ENCODE measurements at places on chromosomes 7 and 10.
A peak's percentile ranks its signal among the peaks of the same experiment; 100 is the strongest.

- peak; percentile 23 for DNase-seq
Measured at GRCh38 chr10:129993621-129994020, 29.5 kb upstream of the EBF3 start.

DNA sequence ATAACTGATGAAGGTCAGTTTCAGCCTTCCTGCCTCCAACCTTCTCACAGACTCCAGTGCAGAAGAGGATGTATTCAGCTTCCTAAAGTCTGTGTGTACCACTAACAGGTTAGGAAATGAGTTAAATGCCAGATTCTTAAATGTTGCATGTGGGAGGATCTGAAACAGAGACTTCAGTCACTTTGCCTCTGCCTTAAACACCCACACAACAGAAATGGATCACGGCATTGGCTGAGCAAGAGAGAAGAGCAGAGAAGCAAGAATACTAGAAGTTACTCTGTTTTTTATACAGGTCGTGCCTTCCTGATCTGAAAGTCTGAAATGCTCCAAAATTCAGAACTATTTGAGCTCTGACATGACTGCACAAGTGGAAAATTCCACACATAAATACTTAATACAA is 98.9 kb upstream of the ARHGAP21 start:
- DNase-seq, result no peak

DNA sequence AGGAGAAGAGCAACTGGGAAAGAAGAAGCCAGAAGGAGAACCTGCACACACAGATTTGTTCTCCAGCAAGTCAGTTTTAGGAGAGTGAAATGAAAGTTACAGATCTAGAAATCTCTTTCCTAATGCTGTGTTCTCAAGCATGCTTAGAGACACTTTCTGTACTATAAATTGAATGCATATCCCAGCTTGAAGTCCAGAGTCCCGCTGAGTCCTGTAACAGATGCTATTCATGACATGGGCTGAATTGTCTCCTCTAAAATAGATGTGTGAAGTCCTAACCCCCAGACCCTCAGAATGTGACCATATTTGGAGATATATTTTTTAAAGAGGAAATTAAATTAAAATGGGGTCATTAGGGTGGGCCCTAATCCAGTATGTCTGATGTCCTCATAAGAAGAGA is 46.9 kb upstream of the GJD4 start:
- DNase-seq, result no peak

DNA sequence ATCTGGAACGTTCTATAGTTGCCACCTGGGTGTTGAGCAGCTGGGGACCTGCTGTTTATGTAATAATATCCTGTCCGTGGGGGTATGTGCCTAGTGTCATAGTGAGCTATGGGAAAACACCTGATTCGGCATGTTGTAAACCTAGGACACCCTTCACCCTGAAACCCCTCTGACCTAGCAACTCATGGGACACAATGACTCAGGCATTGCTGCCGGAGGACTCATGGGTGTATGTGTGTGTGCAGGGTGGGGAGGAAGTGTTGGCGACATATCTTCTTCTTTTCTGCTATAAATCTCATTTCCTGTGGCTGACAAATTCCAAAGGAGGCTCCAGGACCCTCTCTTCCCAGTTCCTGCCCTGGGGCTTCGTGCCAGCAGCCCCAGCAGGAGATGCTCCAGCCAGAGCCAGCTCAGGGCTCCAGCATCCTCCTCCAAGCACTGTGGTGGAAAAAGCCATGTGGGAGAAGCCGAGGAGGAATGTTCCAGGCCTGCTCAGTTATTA is 77.0 kb upstream of the PODXL start:
- DNase-seq, result peak; percentile 97

DNA sequence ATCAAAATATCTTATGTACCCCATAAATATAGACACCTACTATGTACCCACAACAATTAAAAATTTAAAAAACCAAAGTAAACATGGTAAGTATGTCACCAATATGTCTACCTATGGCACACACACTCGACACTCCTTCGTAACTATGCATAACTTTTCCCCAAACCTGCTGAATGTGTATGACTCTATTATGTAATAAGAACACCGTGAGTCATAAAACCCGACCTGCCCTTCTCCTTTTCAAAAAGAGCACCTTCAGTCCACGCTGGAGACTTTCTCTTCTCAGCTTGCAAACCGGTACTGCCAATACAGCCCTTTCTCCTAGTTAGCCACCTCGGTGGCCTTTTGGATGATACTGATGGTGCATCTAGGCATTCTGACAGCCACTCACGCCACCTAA is 186.3 kb downstream of the PRPF18 start:
- no peak for DNase-seq

DNA sequence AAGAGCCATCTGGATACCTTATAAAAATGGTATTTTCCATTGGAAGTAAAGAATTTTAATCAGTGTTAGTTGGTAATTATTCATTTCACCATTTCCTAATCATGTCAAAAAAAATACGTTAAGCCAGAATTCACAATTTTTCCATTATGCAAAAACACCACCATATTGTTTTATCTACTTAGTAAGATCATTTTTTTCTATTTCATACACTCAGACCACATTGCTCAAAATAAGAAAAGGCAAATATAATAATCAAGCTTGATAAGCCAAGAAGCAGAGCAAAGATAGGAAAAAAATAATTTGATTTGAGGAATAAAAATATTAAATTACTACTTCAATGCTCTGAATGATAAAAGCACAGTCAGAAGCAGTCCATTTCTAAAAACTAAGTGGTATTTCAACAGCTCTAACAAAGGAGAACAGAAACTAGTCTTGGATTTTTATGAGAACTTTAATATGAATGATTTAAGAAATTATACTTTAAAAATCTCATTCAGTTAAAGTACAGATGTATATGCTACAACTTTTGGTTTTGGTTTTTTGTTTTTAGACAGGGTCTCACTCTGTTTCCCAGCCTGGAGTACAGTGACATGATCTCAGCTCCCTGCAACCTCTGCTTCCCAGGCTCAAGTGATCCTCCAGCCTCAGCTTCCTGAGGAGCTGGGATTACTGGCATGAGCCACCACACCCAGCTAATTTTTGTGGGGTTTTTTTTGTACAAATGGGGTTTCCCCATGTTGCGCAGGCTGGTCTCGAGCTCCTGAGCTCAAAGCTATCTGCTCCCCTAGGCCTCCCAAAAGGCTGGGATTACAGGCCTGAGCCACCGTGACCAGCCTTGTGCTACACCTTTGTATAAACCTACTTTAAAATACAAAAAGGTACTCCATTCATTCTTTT is 46.6 kb downstream of the LRRN3 start:
- no peak for DNase-seq

Measured in RCC 7860 (cell line).